ENCODE measurements at places on chromosomes 3 and 15. TPM values are rescaled to one million over a fixed set of nuclear protein-coding genes. Genes with fewer than 3 reads are reported as not detected.

The RAD51 gene
- total RNA-seq, result 12.3 TPM

The ZNF774 gene
- total RNA-seq, result 0.87 TPM

The CCR2 gene
- total RNA-seq, result not detected

The GMNC gene
- total RNA-seq, result 0.54 TPM

The PLS1 gene
- total RNA-seq, result 1.2 TPM

The LRRN1 gene
- not detected for total RNA-seq

The MAP1A gene
- total RNA-seq, result 0.84 TPM

The FXR1 gene
- total RNA-seq, result 93.1 TPM

The TBC1D5 gene
- total RNA-seq, result 46.4 TPM

The TMEM212 gene
- not detected for total RNA-seq

The ATP2B2 gene
- not detected for total RNA-seq

The TUBGCP5 gene
- 13.9 TPM for total RNA-seq

The CEMIP gene
- 0.10 TPM for total RNA-seq

The SEMA6D gene
- total RNA-seq, result 7.0 TPM

The HIGD2B gene
- total RNA-seq, result not detected

The MESP2 gene
- total RNA-seq, result not detected

The FANCI gene
- 33.8 TPM for total RNA-seq

The PTX3 gene
- 258 TPM for total RNA-seq

All from mammary microvascular endothelial cell (primary cell).